Spinal cord (tissue), 10 donors: ENCODE measurements at places on chromosomes 2 and 18. TPM values are rescaled to one million over a fixed set of nuclear protein-coding genes. Genes with fewer than 3 reads are reported as not detected.
A peak's percentile ranks its signal among the peaks of the same experiment; 100 is the strongest.

DNA sequence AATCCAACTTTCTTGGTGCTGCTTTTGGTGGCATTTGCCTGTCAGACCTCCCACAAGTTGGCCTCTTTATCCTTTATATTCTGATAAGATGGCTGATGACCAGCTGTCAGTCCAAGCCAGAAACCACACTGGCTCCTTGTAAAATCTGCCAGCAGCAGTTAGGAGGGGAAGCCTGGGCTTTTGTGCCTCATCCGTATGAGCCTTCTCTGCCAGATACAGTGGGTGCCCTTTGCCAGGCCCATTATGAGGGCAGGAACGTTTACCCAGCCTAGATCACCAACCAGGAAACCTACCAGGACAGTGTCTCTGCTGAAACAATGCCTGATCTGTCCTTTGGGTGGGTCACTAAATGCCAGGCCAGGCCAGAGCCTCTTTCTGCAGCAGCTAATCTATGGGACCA lies 202.9 kb upstream of the SP5 start:
- H3K4me1 ChIP-seq: peaks cover 5% of the 10 kb centered on the region
- H3K27ac ChIP-seq: peak overlapping the region; percentile 35
- no peaks in the 10 kb centered on the region for H3K36me3 ChIP-seq
- H3K27me3 ChIP-seq: no peaks in the 10 kb centered on the region

DNA sequence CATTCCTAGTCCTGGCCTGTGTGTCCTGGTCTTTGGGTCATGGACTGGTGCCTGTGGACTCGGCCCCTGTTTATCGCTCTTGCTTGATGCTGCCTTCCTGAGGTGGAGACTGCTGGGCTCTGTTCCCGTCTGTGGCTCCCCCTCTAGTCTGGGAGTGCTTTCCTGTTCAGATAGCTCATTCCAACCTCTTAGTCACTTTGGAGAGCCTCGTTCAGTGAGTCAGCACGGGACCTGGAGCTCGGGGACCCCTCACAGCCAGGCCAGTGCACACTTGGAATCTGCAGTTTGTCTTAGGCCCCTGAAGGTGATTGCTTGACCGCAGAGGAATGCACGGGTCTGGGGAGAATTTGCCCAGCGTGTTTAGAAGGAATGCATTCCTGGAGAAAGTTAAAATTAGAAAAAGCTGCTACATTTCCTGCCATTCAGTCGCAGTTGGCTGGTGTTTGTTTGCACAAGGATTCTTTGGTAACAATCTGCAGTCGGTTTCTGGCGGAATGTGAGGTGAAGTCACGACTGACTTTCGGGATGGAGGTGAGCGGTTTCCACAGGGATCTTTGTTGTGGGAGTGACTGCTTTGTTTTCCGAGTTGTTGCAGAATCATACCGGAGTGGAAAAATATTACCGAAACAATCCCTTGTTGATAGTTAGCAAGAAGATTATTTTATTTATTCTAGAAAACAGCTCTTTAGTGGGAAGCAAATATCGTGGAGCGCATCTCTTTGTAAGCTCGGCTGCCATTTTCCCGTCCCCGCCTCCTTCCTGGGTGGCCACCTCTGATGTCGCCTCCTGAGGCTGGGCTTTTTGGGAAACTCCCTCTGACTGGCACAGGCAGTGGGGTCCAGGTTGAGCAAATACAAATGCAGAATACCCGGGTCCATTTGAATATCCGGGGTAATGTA lies 29.6 kb downstream of the SH3BP4 start:
- peaks cover 17% of the 10 kb centered on the region for H3K36me3 ChIP-seq
- H3K4me1 ChIP-seq: peaks cover 72% of the 10 kb centered on the region
- no peak overlapping the region for H3K4me3 ChIP-seq
- no peaks in the 10 kb centered on the region for H3K27me3 ChIP-seq
- H3K27ac ChIP-seq: peak overlapping the region; percentile 19

GRCh38 chr18:55427951-55428350 lies 160.0 kb downstream of the TCF4 start:
- no peak for DNase-seq
- H3K27ac ChIP-seq: no peak overlapping the region
- H3K4me3 ChIP-seq: no peak overlapping the region
- H3K27me3 ChIP-seq: no peaks in the 10 kb centered on the region
- H3K36me3 ChIP-seq: no peaks in the 10 kb centered on the region

The NCKAP5 gene
- total RNA-seq: 8.9 TPM
